ENCODE measurements at places on chromosomes 6 and 20.

- no peak for DNase-seq
Observed at GRCh38 chr6:25013246-25013645, 77.5 kb upstream of the RIPOR2 start.

- no peak for DNase-seq
Observed at GRCh38 chr20:36173451-36173933, 19.0 kb downstream of the EPB41L1 start.

DNA sequence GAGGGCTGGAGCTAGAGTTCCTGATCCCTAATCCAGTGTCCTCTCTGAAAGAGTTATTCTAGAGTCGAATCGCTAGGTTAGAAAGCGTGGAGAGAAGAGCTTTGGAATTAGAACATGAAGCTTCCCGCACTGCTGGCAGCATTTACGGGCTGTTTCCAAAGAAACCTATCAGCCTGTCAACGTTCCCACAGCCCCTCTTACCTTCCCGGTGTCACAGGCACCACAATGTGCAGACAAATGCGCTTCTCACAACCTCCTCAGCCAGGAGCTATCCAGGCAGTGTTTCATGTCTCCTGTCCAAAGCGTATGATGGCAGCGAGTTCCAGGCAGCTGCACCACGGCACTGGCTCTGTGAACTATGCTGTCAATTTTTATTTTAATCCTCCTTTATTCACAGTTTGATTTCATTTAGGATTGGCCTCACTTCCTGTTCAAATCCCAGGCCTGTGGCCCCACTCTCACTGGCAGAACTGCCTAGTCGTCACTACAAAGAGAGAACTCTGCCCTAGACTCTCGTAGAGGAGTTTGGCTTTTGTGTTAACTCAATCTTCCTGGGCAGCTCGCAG lies 322.8 kb upstream of the SOX4 start:
- DNase-seq: no peak

DNA sequence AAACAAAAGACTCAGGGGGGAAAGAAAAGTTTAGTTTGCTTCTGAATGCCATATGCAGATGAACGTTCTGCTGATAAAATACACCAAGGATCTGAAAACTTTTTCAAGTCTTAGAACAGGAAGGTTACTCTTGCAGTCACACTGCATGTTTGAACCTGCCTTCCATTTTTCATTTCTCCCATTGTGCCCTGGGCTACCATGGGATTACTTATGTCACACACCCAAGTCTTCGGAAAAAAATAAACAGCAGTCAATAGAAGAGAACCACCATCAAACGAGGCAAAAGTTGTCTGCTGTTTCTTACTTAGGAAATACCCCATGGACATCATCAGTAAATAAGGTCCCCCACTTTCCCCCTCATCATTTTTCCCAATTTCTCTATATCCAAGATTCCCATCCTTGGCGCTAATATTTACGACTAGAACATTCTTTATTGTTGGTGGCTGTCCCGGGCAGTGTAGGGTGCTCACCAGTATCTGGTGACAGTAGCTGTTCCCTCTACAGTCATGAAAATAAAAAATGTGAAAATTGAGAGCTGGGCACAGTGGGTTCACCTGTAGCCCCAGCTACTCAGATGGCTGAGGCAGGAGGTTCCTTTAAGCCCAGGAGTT lies 202.5 kb downstream of the BCAS1 start:
- no peak for DNase-seq

DNA sequence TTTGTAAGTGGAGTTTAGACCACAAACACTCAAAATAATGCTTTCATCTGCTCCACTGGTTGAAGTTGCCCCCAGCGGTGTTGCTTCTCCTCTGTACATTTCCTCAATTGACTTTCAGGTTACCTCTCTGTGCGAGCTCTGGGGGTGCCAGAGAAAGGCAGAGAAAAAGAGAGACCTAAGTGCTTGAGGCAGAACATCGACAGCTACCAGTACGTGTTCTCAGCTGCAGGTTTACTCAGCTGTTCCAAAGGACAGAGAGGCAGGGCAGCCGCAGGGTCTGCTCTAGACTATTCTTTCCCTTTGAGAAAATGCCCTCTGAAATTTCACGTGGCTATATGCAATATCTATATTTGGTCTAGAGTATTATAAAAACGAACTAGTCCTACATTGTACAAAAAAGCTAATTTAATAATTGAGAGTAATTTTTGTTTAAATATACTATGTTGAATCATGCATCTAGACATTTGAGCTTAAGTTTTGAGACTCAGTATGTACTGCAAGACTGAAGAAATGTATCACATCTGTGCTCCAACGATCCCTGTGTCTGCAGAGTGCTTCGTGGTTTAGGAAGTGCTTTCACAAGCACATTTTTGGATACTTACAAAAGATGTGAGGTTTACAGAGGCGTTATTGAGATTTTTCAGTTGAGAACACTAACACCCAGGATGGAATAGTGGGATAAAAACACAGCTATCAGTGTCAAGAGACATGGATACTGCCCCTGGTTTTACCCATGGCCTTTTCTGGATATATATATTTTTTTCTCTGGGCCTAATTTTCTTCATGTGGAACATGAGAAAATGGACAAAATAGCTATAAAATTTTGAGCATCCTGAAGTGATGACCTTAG lies 453.6 kb upstream of the FLRT3 start:
- no peak for DNase-seq

DNA sequence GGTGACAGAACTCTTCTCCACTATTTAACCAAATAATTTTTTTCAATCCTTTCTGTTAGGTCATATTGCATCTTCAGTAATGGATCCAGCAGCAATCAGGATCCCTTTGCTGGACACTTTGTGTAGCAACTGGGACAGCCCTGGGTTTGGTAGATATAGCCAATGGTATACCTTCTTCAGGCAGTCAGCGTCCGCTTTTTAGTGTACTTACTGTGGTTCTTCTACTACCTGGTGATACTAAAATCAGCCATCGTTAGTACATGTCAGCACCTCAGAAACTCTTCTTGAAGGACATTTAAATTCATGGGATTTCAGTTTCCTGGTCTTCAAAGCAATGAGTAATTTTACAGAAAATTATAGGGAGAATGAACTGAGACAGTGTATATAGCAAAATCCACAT lies 93.5 kb downstream of the ADGRG6 start:
- no peak for DNase-seq

DNA sequence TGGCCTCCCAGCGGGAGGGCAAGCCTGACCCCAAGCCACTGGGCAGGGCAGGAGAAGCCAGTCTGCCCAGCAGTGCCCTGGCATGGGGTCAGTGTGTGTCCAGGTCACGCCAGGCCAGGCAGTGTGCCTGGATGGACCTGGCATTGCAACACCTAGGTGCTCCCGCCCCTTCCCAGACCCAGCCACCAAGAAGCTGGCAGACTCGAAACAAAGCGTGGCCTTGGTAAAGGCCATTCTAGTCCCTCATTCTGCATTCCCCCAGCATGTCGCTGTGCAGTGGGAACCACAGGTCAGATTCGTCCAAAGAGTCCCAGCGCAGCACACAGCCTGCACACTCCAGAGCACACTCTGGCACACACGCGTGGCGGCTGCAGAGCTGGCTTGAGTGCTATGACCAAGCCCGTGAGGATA lies 19.3 kb upstream of the APMAP start:
- DNase-seq: no peak

DNA sequence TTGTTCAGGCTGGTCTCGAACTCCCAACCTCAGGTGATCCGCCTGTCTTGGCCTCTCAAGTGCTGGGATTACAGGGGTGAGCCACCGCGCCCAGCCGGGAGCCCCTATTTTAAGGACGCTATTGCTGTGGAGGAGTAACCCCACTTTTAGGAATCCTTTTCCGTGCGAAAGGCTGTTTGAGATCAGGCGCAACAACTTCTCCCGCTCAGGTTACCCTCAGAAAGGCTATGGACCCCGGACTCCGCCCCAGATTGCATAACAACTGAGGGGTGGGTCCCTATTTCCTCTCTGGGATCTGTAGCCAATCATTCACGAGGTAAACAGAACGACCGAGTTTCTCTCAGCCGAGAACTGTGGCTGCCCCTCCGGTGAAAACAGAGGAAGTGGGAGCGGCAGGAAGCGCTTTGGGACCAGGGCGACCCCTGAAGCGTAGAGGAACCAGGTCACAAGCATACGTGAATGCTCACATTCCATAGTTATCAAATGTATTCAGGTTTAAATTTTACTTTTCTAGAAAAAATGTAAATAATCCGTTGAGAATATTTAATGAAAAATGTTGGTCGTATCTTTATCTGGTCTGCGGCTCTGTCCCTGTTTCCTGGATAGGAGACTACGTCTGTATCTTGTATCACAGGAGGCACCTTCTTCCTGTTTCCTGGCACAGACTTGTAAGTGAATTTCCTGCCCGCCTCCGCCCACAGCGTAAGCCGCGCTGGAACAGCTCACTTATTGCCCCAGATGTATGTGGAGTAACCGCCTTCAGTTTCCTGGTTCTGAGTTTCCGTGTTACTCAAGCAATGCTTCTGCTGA lies 26.8 kb downstream of the HLA-E start:
- DNase-seq: peak; percentile 93

GRCh38 chr6:3627956-3628835 lies 123.3 kb downstream of the PXDC1 start:
- DNase-seq: no peak

DNA sequence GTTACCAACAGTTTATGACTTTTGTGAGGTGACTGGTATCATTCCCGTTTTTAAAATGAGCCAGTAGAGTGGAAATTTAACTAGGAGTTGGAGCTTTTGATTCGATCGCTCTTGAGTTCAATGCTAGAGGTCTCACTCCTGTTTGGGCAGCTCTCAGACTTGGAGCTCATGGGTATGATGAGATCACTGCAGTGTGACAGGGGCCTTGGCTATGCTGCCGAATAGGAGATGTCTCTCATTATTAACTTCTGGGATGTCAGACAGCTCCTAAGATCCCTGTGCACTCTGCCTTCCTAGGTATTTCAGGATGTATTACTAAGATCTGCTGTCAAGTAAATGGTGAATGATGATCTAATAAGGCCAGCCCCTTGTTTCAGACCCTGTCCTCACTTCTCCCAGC lies 20.4 kb downstream of the AKAP12 start:
- no peak for DNase-seq

- DNase-seq: no peak
Observed at GRCh38 chr6:11439017-11439420, 98.5 kb upstream of the TMEM170B start.

DNA sequence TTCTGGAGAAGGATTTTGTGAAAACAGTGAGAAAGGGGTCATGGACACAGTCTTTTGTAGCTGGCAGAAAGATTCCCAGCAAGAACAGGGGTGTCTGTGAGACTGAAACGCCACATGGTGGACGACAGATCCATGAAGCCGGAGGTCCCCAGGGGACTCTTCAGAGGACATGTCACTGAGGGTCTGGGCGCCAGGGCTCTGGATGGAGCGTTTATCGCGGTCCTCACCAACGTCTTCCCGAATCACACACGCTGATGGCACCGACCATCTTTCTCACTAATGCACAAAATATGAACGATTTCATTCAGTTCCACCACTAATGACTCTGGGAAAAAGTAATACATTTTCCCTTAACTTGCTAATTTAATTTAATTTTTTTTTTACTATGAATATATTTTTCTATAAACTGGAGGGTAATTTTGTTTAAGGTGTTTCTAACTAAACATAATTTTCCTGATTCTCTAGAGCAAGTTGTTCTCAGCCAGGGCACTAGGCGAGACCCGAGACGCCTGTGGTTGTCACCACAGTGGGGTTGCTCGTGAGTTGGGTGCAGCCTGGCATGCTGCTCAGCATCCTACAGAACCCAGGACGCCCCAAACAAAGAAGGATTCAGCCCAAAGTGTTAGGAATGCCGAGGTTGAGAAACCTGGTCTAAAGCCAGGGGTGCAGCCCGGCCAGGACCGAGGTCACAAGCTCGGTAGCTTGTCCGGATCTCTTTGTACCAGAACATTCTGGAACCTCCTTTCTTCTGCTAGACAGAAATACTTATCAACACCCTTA lies 306.2 kb downstream of the TAF4 start:
- no peak for DNase-seq

DNA sequence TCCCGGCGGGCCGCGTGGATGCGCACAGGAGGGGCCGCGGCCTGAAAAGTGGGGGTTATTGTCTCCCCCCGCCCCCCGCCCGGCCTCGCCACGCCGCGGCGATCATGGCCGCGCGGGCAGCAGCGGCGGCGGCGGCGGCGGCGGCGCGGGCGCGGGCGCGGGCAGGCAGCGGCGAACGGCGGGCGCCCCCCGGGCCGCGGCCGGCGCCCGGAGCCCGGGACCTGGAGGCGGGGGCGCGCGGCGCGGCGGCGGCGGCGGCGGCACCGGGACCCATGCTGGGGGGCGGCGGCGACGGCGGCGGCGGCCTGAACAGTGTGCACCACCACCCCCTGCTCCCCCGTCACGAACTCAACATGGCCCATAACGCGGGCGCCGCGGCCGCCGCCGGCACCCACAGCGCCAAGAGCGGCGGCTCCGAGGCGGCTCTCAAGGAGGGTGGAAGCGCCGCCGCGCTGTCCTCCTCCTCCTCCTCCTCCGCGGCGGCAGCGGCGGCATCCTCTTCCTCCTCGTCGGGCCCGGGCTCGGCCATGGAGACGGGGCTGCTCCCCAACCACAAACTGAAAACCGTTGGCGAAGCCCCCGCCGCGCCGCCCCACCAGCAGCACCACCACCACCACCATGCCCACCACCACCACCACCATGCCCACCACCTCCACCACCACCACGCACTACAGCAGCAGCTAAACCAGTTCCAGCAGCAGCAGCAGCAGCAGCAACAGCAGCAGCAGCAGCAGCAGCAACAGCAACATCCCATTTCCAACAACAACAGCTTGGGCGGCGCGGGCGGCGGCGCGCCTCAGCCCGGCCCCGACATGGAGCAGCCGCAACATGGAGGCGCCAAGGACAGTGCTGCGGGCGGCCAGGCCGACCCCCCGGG lies 637 bp downstream of the ARID1B start:
- DNase-seq: peak; percentile 36

DNA sequence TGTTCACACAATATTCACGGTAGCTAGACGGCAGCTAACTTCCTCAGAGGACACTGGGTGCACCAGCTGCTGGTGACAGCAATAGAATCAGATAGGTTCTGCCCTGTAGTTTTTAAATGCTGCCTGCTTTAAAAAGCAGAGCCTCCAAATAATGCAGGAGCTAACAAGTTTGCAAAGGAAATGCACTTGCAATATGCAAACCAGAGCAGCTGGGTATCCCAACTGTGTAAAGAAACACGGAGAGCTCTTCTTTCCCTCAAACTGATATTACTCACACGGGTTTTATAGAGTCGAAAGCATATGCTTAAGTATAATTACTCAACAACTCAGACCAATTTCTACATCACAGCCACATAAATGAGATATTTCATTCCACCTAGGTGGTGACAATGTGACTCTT lies 432.7 kb downstream of the TFAP2A start:
- DNase-seq: no peak

DNA sequence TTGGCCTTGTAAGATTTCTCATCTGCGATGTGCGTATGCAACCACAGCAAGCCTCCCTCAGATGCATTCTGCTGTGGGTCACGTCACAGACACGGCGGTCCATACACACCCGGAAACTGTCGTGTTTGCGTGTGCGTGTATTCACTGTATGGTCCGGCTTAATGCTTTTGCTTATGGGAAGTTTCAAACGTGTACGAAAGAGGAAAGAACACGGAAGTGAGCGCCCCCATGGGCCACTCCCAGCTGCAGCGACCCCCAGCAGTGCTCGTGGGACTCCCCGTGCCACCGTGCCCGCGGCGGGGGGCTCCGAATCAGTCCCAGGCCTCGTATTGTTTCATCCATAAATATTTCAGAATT lies 10.2 kb downstream of the DLL1 start:
- no peak for DNase-seq
